ENCODE measurements at places on chromosomes 2 and 18.

GRCh38 chr18:70296289-70296688, 7.4 kb downstream of the SOCS6 start:
- no peak for DNase-seq

DNA sequence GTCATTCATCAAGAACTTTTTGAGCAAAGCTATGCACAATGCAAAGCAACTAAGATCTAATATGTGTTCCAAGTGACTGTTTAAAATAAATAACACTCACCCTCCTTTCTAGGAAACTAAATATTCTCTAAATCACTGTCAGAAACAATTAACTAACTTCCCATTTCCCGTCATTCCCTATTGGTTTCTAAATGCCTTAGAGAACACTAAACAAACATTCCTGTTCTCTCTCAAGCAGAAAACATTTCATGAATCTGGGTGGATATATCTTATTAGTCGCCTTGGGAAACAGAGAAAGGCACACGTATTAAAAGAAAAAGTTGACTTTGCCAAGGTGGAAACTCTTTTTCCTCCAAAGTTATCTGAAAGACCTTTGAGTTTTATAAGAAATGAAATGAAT, 735.2 kb downstream of the MBD2 start:
- DNase-seq = no peak

DNA sequence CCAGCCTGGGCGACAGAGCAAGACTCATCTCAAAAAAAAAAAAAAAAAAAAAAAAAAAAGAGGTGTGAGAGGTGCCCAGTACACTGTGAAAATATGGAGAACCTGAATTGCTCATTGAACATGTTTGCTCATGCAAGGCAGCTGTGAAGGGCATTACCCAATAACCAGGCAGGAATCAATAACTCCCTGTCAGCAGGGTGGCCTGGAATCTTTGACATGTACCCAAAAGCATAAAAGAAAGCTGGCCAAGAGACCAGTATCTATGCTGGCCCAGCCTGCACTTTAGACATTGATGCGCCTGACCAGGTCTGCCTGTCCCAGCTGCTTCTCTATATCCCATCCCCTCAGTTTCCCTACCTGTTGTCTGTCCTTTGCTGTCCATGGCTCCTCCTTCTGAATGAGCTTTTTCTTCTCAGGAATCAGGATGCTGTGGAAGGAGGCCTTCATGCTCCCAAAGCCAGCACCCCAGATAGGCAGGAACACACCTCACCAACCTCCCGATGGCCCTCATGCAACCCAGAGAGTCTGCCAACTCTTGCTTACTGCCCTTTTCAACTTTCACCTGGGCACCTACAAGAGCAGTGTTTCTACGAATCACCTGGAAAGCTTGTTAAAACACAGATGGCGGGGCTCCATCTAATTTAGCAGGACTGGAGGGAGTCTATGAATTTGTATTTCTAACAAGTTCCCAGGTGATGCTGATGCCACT, 83.4 kb upstream of the PPP1CB start:
- DNase-seq = no peak

DNA sequence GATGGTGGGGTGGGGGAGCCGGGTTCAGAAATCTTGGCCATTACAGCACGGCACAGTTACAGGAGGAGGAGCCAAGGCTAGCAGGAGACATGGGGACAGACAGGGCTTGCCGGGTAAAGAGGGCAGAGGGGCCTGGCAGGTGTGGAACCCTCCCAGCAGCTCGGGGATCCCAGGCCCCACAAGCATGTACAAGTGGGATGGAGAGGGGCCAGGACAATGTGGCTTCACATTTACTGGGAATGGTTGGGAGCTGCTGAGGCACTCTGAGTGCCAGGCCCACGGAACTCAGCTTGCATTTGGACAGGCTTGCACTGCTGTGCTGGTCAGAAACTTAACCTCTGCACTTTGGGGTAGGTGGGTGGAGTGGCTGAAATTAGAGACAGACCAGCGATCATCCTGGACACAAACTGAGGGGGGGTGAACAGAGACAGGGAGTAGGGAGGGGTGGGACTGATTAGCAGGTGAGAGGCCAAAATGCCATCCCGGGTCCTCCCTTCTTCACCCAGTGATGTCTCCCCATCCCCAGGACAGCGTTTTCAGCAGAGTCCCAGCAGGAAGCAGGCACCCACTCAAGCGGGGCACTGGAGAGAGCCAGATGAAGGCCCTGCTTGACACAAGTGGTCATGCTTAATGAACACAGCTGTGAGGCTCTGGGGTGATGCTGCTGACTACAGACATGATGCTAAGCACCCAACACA, 9.6 kb downstream of the PER2 start:
- no peak for DNase-seq

- no peak for DNase-seq
Measured at GRCh38 chr2:119104414-119104813, 54.1 kb downstream of the C1QL2 start.

- DNase-seq = no peak
Measured at GRCh38 chr2:201465524-201465971, 14.0 kb downstream of the STRADB start.

DNA sequence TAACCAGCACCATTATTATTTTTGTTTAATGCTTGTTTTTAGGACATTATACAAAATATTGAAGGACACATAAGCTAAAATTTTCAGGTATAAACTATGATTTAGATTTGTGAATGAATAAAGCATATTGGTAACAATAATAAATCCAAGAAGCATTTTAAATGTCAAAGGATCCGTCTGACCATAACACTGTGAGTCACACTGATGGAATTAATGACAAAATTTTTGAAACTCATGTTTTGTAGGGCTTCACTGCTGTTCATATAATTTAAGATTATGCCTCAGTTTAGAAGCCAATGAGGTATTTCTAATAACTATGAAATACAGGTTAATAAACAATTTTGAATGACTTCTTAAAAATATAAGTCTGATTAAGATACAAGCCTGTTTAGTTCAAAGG, 124.6 kb downstream of the TMEFF2 start:
- DNase-seq = no peak

DNA sequence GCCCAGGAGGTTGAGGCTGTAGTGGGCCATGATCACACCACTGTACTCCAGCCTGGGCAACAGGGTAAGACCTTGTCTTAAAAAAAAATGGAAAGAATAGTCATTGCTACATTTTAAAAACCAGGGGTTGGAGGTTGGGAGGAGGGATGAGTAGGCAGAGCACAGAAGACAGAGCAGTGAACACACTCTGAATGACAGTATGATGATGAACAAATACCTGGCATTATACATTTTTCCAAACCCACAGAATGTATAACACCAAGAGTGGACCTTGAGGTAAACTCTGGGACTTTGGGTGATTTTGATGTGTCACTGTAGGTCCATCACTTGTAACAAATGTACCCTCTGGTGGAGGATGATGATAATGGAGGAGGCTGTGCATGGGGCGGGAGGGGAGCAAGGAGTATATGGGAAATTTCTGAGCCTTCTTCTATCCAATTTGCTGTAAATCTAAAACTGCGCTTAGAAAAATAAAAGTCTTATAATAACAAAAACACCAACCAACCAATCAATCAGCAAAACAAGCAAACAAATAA, 111.4 kb upstream of the PGAP1 start:
- DNase-seq = no peak

DNA sequence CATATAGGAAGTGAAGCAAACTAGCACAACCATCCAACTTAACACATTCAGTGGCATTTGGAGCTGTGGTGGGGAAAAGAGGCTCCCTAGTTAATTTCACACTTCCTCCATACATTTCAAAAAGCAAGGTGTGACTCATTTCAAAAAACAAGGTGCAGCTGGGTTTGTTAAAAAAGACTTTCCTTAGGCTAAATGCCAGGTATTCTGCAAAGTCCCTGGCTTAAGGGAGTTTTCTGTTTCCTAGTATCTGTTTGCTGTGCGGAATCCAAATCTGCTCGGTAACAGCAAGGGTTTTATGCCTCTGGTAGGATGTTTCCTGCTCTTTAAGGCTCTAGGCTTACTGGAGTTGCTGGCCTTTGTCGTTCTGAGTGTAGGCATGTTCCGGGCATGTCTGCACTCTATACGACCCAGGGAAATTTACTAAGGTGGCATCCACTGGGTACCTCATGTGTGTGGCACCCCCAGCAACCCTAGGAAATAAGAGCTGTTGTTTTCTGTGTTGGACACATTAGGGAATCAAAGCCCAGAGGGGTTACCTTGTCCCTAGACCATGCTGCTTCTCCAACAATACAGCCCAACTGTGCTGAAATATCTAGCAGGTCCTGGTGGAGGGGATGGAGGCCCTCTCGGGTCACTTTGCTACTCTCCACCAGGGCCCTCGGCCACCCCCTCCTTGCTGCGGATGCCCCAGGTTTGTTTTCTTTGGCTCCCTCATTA, 634 bp upstream of the MSGN1 start:
- DNase-seq = no peak

- DNase-seq = no peak
Measured at GRCh38 chr2:121561617-121562268, 31.1 kb downstream of the RNU4ATAC start.

DNA sequence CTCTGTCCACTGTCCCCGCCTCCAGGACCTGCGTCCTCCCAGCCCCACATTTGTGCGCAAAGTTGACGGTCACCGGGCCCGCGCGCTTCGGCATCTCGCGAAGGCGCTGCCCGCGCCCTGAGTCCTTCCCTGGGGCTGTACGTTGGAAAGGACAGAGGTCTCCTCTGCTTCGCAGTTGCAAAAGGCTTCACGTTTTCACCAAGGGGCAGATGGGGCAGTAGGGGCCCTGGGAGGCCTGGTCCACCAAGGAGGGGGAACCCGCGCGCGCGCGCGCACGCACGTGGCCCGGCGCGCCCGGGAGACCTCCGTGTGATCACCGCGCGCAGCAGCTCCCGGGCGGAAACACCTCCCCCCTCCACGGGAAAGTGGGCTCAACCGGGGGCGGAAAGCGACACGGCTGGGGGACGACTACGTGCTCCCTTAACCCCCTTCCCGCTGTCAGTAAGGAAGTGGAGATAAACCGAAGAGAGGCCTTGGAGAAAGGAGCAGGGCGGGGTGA, 21.9 kb downstream of the TEX44 start:
- DNase-seq = no peak

GRCh38 chr2:69603146-69603743, 40.3 kb downstream of the AAK1 start:
- no peak for DNase-seq

DNA sequence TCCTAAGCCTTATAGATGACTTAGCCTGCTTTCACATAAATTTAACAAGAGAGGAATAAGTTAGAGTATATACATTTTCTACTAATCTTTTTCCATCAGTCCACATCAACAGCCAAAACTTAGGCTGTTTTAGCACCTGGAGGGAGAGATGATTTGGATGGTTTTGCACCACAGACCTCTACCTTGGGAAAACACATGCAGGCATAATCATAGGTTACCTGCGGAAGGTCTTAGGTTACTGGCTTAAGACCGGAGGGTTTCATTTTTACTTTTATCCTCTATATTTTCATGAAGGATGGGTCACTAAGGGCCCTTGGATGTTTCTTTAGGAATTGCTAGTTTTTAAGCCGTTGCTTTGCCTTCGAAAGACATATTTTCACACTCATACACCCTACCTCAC, 66.0 kb downstream of the MYO1B start:
- DNase-seq = no peak

DNA sequence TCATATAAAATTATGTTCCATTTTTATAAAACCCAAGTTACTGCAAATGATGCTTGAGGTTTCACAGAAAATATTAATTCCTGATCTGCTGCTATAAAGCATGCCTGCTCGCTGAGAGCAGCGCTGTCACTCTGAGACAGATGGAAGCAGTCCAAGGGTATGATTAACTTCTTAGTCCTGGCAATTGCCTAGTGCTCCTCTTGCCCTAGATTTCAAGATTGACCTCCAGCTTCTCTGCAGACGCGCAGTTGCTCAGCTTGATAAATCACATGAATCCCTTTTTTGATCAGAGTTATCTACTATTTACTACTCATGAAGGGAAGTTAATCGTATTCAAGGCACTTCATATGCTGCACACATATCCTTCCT, 154.6 kb upstream of the REV1 start:
- DNase-seq = no peak

DNA sequence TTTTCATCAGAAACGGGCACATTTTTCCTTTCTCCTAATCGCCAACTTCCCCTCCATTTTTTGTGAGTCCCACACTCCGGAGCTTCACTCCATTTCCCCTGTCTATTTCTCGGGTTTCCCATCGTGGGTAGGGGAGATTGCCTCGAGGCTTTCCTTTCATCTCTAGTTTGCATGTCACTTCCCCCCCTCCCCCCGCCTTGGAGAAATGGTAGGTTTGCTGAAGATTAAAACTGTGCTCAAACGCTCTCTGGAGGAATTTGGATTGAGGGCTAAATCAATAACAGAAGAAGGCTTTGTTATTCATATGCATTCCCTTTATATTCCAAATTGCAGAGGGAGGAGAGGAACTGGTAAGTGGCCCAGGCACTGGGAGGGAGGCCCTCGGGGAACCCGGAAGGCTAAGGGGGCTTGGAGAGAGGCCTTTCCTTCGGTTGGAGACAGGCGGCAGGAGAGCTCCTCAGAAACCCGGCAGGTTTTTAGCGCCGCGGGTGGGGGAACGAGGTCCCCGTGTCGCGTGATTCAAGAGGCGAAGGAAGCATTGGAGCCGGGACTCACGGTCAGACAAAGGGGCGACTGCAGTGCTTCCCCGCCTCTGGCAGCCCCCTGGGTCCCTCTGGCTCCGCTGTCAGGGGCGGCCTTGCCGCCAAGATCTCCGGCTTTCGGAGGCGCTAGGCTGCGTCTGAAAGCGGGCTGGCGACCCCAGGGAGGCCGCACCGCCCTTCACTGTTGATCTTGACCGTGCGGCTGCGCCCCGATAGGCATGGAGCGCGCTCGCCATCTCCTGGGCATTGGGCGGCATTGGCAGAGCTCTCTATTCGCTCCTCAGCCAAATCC, 2.4 kb upstream of the HOXD12 start:
- peak; percentile 93 for DNase-seq

DNA sequence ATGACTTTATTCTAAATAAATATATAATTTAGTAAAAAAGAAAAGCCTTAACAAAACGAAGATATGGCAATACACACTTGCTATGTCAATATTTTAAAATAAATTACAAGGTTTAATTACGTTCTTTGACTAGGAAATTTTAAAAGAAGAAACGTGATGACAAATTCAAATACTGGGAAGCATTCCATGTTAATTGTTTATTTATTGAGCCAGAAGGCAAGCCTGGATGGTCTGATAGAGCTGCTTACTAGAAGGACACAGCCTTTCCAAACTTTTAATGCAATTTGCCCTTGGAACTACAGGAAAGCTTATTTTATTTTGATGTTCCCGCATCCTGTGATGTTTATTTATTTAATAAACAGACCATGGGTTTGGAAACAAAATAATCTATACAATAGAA, 33.4 kb upstream of the DSEL start:
- DNase-seq = no peak

DNA sequence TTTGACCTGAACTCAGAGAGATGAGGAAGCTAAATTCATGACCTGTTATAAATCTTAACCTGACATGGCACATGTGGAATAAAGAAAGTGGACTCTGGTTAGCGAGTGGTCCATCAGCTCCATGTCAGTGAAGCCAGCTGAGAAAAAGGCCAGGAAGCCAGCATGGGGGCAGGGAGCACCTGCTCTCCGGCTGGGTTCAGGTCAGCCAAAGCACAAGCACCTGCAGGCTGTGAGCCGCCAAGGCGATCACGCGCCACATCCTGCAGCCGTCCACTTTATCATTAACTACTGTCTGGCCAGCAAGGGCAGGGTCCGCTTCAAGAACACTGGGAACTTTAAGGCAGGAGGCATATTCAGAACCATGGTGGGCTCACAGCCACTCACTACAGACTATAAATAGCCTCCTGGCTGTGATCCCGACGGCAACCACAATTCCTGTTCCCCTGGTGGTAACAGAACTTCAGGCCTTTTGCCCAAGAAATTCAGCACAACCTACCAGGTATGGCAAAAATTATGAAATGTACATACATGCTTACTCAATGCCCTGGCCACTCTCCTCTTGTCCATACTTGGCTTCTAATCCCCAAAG, 35.5 kb downstream of the ACVR1 start:
- DNase-seq = peak; percentile 16

Measured in WTC11 (cell line).